Activated CD8-positive, alpha-beta T cell treated with anti-CD3 and anti-CD28 coated beads, Interleukin-2, amount 10 ng/mL, durations not matched to agents 7 days and 5 days (primary cell): ENCODE measurements at places on chromosomes 1 and 21. TPM values are rescaled to one million over a fixed set of nuclear protein-coding genes. Genes with fewer than 3 reads are reported as not detected.
A peak's percentile ranks its signal among the peaks of the same experiment; 100 is the strongest.

GRCh38 chr1:194734970-194735369, 1548.6 kb upstream of the B3GALT2 start:
- no peak overlapping the region for H3K27ac ChIP-seq
- H3K4me3 ChIP-seq: no peak overlapping the region
- H3K36me3 ChIP-seq: no peaks in the 10 kb centered on the region
- H3K27me3 ChIP-seq: no peaks in the 10 kb centered on the region
- H3K4me1 ChIP-seq: no peaks in the 10 kb centered on the region

GRCh38 chr1:177780096-177780700, 189.7 kb downstream of the SEC16B start:
- H3K4me1 ChIP-seq: no peaks in the 10 kb centered on the region
- H3K4me3 ChIP-seq: no peak overlapping the region
- no peak for DNase-seq
- no peak overlapping the region for H3K27ac ChIP-seq
- no peaks in the 10 kb centered on the region for H3K27me3 ChIP-seq

GRCh38 chr1:201275253-201275666, 8.0 kb upstream of the PKP1 start:
- no peak for DNase-seq
- H3K36me3 ChIP-seq: no peaks in the 10 kb centered on the region
- no peak overlapping the region for H3K4me3 ChIP-seq
- no peaks in the 10 kb centered on the region for H3K4me1 ChIP-seq
- H3K27ac ChIP-seq: no peak overlapping the region
- peaks cover 5% of the 10 kb centered on the region for H3K27me3 ChIP-seq

GRCh38 chr1:6753320-6754140, 31.7 kb upstream of the CAMTA1 start:
- no peaks in the 10 kb centered on the region for H3K36me3 ChIP-seq
- H3K27ac ChIP-seq: no peak overlapping the region
- no peak for DNase-seq

DNA sequence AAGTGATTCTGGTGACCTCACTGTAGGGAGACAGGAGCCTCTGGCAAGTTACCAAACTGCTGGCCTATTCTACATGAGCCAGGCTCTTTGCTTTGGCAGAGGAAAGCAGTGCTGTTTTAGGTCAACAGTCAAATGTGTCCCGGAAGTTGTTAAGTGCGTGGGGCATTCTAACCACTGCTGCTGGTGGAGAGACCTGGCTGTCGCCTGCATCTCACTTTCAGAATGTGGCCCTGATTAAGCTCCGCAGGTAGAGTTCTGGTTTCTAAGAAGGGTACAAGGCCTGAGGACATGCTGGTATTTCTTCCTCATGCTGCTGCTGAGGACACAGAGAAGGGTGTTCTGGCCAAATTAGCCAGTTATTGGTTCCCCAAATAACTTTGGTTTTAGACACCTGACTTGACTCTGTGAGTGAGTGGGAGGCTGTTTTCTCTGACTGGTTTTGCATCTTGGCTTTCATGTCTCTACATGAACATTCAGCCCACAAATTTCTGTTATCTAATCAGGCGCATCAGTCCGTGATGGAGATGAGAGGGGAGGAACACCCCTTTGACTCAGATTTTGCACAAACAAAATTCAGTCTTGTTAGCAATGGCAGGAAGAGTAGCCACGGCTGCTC, 120.8 kb downstream of the LMO4 start:
- H3K4me3 ChIP-seq: no peak overlapping the region
- DNase-seq: no peak
- H3K27me3 ChIP-seq: peaks cover under 1% of the 10 kb centered on the region
- no peaks in the 10 kb centered on the region for H3K36me3 ChIP-seq

- H3K4me3 ChIP-seq: no peak overlapping the region
- peaks cover 20% of the 10 kb centered on the region for H3K27me3 ChIP-seq
- H3K36me3 ChIP-seq: no peaks in the 10 kb centered on the region
- no peak overlapping the region for H3K27ac ChIP-seq
- H3K4me1 ChIP-seq: no peaks in the 10 kb centered on the region
These were observed 48.2 kb upstream of the ABCA4 start for GRCh38 chr1:94169126-94169525.

DNA sequence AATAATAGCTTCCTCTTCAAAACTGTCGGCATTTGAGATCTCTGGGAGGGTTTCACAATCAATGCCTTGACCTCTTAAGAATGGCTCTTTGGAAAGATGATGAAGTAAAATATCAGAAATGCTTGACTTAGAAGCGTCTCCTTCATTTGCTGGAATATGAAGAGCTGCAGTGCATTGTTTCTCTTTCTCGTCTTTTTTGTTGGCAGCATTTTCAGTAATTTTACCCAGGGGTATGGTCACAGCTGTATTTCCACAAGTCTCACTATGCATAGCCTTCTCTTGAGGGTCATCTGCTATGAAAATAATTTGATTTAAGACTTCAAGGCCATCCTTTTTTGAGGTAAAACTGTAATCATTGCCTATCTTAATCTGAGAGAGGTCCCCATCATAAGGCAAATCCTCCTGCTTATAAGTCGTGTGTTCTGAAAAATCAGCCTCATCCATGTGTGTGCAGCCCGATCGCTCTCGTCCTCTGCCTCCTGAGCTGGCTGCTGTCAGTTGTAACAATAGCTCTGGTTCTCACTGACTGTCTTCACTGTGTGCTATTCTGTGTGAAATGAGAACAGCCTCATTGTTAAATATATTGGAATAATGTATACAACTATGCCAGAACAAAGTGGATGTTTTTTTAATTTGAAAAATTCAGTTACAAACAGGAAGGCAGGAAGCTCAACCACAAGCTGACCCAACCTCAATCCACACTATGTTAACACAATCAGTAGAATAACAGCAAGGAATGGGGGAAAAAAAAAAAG, 4.5 kb downstream of the AKNAD1 start:
- H3K27ac ChIP-seq: peak overlapping the region; percentile 31
- H3K36me3 ChIP-seq: peaks cover 5% of the 10 kb centered on the region
- peaks cover 25% of the 10 kb centered on the region for H3K27me3 ChIP-seq
- H3K4me3 ChIP-seq: no peak overlapping the region
- no peak for DNase-seq

GRCh38 chr1:50929376-50929958, 30.6 kb downstream of the FAF1 start:
- H3K36me3 ChIP-seq: peaks cover 8% of the 10 kb centered on the region
- H3K4me3 ChIP-seq: no peak overlapping the region
- H3K4me1 ChIP-seq: peaks cover 10% of the 10 kb centered on the region

DNA sequence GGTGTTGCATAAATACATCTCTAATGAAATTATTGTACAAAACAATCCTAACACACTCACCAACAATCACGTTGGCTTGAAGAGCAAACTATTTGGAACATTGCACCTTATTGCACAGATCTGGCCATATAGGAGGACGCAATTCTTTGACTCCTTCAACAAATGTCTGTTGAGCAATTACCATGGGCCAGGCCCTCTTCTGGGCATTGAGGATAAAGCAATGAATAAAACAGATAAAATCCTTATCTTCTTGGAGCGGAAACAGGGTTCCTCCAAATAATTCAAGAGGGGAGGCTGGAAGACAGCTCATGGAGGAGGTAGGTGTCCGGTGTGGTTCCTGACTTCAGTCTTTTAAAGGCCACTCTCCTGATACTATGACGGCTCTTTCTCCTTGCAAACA, 43.3 kb downstream of the PAX7 start:
- H3K27me3 ChIP-seq: peaks cover 16% of the 10 kb centered on the region
- DNase-seq: no peak
- H3K36me3 ChIP-seq: no peaks in the 10 kb centered on the region
- no peak overlapping the region for H3K27ac ChIP-seq
- no peaks in the 10 kb centered on the region for H3K4me1 ChIP-seq

DNA sequence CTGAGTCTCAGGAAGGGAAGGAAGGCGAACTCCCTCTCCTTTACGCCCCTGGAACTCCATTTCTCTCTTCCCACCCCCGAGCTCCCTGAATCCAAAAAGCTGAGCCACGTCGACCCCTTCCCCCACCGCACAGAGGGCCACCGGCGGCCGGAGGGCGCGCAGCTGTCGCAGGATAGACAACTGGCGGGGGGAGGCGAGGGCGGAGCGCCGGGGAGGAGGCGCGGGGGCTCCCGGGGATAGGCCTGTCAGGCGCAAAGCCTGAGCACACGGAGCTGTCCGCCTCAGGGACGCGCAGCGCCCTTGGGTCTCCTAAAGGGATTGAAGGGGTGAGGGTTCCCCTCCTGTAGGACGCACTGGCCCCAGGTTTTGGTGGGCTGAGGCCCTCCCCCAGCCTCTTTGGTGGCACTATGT, 752 bp upstream of the ACTA1 start:
- H3K36me3 ChIP-seq: peaks cover 12% of the 10 kb centered on the region
- H3K27ac ChIP-seq: no peak overlapping the region
- H3K4me3 ChIP-seq: no peak overlapping the region
- no peak for DNase-seq

GRCh38 chr1:99648107-99648506, 2.2 kb downstream of the PALMD start:
- H3K4me1 ChIP-seq: no peaks in the 10 kb centered on the region
- no peak overlapping the region for H3K27ac ChIP-seq

DNA sequence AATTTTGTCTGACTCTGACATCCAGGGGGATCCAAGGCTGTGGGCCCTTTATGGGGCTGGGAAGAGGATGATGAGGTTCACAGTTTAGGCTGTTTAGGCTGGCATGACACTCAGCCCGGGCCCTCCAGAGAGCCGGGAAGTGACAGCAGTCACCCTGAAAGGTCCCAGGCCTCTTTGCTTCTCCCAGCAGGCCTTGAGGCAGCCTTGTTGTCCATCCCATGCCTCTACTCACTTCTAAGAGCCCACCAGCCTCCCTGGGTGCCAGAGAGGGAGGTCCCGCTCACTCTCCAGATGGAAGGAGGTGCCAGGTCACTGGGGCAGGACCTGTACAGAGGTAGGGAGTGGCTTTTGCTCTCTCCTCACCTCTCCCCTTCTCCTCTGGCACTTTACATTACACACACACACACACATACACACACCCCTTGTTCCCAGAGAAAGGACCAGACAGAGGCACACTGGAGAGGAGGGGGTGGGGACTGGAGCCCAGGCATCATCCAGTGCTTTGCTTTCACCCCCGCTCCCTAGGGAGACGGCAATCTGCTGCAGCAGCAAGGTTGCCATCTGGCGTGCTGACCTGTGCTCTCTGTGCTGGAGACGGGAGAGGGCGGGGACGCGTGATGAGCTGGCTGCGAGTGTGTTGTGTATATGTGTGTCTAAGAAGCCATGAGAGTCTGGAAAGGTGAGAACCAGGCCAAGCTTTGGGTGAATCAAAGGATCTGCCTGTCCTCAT, 4.6 kb downstream of the KLHDC8A start:
- no peak for DNase-seq
- peaks cover 24% of the 10 kb centered on the region for H3K27me3 ChIP-seq
- no peak overlapping the region for H3K4me3 ChIP-seq

DNA sequence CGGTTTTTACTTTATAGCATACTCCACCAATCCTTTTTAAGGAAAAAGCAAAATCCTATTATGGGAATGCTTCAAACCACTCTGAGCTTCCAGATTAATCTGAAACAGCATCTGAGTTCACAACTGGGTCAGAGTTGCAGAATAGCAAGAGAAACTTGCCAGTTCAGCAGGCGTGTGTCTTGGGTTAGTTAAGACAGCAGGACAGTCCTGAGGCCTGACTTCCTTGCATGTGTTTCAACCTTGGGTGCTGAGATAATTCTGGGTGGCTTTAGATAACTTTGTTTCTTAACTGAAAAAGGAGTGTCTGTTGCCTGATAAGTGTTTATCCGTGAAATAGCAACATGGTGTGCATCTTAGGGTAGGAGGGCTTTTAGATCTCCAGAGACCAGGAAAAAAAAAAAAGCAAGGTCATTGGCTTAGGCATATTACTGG, 169.2 kb downstream of the DHRS3 start:
- H3K4me1 ChIP-seq: peaks cover 90% of the 10 kb centered on the region
- H3K4me3 ChIP-seq: peak overlapping the region; percentile 73
- H3K36me3 ChIP-seq: peaks cover 58% of the 10 kb centered on the region
- no peaks in the 10 kb centered on the region for H3K27me3 ChIP-seq
- DNase-seq: no peak

DNA sequence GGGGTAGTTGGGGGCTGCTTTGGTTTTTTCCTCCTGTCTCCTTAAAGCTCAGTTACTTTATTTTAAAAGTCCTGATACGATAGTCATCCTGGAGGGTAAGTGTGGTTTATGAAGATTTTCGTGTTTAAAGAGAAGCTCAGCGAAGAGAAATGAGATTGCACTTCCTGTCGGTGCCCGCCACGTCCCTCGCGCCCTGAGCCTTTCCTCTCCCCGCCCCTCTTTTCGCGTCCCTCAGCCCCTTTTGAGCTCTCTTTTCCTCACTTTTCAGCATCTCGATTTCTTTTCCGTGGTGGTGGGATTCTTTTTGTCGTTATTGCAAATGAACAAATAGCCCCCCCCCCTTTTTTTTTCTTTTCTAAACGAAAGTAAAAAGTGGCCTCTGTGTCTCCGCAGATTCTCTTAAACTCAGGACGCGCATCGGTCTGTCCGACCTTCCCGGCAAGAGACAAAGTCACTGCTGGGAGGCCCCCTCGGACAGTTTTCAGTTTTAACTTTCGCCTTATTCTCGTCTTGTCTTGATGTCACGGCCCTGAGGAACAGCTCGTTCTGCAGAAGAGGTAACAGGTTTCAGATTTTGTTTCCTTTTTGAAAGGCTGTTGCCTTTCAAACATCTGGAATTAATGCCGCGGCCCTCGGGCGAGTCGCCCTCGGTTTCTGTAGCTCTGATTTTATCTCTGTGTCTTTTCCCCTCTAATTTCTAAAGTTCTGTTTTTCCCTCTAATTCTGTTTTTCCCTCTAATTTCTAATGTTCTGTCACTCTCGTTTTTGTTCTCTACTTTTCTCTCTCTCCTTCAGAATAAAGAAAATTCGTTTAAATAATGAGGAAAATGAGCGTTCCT, 1.0 kb upstream of the DMRTA2 start:
- peaks cover 62% of the 10 kb centered on the region for H3K4me1 ChIP-seq
- peak overlapping the region; percentile 79 for H3K4me3 ChIP-seq
- peaks cover 28% of the 10 kb centered on the region for H3K36me3 ChIP-seq
- H3K27ac ChIP-seq: peak overlapping the region; percentile 26
- peaks cover 86% of the 10 kb centered on the region for H3K27me3 ChIP-seq

DNA sequence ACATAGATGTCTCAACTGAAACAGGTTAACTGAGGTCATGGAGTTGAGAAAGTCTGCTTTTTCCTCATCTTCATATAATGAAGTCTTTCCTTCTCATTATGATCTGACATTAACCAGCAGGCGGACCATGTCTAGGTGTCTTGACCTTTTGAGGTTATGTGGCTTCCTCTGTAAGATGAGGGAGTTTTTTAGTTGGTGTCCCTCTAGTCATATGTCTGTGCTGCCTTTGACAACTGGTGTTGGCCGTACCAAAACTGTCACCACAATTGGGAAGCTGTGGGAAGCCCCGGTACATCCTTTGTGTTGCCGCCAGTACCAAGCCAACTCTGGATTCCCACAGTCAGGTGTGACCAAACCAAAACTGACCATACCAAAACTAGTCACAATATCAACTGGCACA, 105.1 kb downstream of the PBX1 start:
- peaks cover 15% of the 10 kb centered on the region for H3K4me1 ChIP-seq
- no peak overlapping the region for H3K27ac ChIP-seq
- H3K27me3 ChIP-seq: no peaks in the 10 kb centered on the region
- no peak overlapping the region for H3K4me3 ChIP-seq
- no peak for DNase-seq
- no peaks in the 10 kb centered on the region for H3K36me3 ChIP-seq

CLCA4 gene
- total RNA-seq: not detected

NBPF10 gene
- 2.5 TPM for total RNA-seq

TOR3A gene
- total RNA-seq: 50.4 TPM

WNT2B gene
- not detected for total RNA-seq

PIGC gene
- 27.0 TPM for total RNA-seq

COL11A1 gene
- not detected for total RNA-seq

PPIAL4G gene
- total RNA-seq: 0.60 TPM

CDK11B gene
- total RNA-seq: 35.4 TPM

TMEM50B gene
- total RNA-seq: 37.5 TPM
